Right lung (tissue), 10 donors: ENCODE measurements at places on chromosomes 4 and X.

GRCh38 chr4:33961761-33962160 lies 2282.6 kb downstream of the ARAP2 start:
- no peak for DNase-seq

DNA sequence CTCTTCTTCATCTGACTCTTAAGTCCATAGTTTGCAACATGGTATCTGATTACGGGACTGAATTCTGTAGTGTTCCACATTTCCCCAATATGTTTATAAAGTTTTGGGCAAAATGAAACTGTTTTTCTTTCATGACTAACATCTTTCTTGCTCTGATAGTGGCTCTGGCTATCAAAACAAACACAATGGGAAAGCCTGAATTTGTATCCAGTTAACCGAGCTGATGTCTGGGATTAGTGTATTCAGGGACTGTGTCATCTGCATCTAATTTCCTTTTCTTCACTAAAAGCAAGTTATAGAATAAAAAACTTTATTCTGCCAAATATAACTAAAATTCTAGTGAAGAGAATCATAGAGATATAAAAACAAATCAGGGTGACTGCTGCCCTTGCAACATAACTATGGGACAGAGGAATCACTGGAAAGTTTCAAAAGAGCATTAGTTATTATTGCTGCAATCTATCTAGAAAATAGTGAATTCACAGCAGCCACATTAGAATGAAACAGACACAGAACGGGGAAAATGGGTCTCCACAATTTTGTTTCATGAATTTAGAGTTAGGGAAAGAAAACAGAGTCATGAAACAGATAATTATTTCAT lies 61.3 kb downstream of the ANTXR2 start:
- DNase-seq, result no peak

DNA sequence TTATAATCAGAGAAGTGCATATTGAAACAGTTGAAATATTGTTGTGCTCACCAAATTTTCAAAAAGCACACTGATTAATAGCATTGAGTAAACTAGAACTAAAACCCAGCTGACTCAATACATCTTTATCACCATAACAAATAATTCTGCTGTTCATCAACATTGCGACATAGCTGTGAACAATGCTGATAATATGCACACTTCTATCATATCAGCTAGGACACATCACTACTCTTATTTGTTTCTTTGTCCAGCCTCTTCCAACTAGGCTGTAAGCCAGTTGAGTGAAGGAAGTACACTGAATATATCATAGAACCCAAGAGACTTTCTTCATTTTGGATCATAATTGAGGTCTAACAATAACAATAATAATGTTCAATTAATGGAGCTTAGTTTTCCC lies 349.7 kb downstream of the IQCM start:
- DNase-seq, result no peak

DNA sequence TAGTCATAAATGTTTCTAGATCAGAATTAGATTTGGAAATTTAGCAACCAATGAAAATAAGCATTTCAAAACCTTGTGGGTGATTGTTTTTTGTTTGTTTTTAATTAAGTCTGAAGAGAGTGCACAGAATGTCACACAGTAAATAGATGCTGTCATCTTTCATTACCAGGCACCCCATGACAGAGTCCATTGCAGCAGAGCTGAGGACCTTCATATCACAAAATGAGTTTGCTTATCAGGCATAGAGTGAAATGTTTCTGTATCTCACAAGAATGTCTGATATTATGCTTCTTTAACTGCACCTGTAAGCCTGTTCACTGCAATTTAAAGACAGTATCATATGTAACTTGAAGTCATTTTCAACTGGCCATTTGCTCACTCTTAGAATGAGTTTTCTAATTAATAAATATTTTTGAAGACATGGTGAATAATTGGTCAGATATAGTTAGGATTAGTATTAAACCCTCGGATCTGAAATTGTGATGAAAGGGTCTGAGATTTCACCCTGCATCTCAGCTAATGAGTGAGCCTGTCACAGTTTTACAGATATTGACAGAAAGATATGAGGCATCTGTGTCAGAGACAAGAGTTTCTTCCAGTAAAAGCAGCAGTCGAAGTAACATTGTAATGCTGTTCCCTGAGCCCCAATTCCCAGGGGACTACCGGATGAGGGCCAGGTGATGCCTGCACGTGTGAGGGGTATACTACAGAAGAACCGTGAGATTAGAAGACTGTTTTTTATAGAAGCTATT lies 416.4 kb downstream of the CCSER1 start:
- DNase-seq, result no peak

DNA sequence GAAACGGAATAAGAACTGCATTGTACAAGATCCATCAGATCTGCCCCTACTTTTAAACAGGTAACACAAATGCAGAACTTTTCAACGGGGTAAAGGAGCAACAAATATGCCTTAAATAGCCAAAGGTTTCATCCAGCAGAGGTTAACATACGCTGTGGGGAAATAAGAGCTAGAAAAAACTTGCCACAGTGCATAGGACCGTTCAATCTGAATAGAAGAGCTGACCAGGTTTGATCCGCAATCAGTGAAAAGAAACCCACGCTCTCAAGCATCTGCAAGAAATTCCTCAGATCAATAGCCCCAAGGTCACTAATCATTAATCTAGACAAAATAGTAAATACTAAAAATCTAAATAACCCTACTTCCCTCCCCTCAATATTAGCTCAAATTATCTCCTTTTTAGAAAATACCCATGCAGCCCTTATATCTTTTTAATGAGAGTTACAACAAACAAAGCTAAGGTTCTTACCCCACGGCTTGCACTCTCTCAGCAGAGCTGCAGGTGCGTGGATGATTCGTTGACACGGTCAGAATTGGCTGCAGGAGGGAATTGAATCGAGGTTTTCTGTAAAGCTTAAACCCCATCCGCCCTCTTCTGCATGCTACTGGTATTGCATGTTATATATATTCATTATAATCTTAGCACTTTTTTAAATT lies at the start of gene TLR10:
TLR10 (minus strand) TSS at position 539 of the 657 bp plus-strand sequence. CDS start 7,400 bp downstream, outside the sequence.
- DNase-seq, result no peak

GRCh38 chr4:145814246-145814645 lies 124.4 kb downstream of the ZNF827 start:
- DNase-seq, result no peak

DNA sequence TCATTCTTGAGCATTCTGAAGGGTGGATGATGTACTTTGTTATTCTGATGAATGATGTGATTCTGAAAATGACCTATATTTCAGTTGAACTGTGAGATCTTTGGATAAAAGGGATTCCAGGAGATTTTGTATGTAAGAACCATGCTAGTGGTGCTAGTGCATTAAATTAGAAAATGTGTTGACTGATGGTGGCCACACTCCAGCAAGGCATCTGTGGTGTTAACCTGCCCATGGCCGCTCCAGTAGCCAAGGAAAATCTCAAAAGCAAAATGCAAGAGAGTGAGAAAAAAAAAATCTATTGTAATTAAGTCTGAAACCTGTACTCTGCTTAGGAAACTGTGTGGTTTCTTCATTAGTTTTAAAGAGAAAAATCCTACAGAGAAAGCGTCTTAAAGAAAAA lies 93.5 kb downstream of the WWC2 start:
- DNase-seq, result no peak

- no peak for DNase-seq
Measured at GRCh38 chr4:152104901-152105357, 344.1 kb upstream of the GATB start.

DNA sequence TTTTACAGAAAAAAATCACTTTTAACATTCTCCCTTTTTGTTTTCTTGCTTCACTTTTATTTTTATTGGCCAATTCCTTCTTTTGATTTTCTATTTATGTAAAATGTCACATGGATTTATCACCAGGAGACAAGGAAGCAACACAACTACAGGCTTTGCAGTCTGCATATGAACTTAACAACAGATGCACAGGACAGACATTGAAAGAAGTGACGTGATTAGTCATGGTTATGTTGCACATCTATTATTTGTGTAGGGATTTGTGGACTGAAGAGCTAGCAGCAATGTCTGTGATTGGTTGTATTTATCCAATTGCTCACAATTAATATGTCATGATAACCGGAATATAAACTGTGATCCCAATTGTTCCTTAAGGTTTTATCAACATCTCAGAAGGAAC lies 147.8 kb upstream of the KLF3 start:
- no peak for DNase-seq

DNA sequence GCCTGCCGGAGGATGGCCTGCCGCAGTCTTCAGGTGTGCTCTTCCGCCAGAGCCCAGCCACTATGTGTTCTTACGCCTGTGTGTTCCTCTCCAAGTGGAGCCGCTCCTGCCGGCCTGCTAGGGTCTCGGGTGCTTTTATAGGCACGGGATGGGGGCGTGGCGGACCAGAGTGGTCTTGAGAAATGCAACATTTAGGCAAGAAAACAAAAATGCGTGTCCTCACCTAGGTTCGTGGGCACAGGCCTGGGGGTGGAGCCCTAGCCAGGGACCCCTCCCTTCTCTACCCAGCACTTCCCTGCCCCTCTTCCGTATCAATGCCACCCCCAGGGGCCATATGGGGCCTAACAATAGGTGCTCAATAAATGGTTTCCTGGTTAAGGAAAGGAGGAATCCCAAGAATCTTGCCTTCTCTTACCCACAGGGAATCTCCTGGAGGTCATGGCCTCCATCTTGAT lies 34.4 kb upstream of the LRBA start:
- no peak for DNase-seq

DNA sequence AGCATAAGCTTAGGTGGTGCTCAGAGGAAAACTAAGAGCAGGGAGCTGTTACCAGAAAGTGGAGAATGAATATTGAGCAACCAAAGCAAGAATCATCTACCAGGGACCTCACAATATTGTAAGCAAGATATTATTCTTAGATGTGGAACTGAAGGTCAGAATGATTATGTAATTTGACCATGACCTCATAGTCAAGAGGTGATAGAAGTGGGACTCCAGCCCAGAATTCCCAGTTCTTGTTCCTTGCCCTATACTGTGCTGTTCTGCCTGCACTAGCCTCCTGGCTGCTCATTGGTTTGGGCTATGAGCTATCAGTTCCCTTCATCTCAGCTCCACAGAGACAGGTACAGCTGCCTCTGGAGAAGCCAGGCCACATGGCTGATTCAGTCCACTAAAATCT lies 229.4 kb downstream of the LDB2 start:
- no peak for DNase-seq

- no peak for DNase-seq
Measured at GRCh38 chr4:17096692-17097091, 198.2 kb upstream of the LDB2 start.

- DNase-seq, result no peak
Measured at GRCh38 chr4:86957215-86957614, 22.4 kb downstream of the AFF1 start.

DNA sequence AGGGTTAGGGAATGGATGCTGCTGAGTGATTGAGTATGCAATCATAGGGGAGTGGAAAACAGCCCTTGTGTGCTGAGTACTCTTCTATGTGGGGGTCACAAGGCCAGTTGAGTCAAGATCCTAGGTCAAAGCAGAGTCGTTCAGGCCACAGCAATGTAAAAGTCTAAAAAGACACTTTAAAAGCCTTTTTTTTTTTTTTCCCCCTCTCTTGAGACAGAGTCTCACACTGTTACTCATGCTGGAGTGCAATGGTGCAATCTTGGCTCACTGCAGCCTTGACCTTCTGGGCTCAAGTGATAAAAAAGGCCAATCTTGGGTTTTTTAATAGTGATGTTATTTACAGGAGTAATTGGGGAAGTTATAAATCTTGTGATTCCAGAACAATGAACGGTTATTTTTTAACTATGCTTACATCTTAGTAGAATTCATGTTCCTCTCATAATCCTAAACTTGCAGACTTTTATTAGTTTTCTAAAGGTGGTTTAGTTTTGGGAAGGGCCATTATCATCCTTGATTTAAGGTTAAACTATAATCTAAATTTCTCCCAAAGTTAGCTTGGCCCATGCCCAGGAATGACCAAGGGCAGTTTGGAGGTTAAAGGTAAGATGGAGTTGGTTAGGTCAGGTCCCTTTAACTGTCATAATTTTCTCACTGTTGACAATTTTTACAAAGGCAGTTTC lies 82.2 kb upstream of the BMP2K start:
- DNase-seq, result no peak

GRCh38 chr4:76950956-76951671 lies 1.6 kb downstream of the SEPTIN11 start:
- DNase-seq, result no peak
